ENCODE measurements at places on chromosomes 4 and X.
A peak's percentile ranks its signal among the peaks of the same experiment; 100 is the strongest.

GRCh38 chrX:17679820-17680219 lies 57.5 kb upstream of the SCML1 start:
- DNase-seq, result no peak

DNA sequence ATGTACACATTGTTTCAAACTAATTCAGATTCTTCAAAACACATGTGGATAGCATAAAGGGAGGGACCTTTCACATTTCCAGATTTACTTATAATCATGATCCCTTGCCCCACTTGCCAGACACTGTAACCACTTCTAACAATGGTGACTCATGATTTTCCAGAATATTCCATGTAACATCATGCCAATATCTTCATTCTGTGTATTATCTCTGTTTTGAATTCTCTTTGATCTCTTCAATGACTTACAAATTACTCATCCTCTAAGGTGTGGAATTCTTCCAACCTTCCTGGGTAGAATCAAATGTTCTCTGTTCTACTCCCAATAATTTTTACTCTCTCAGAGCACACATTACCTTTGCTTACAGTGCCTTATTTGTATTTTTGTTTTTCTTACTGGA lies 517.1 kb downstream of the PCDH7 start:
- no peak for DNase-seq

- no peak for DNase-seq
Observed at GRCh38 chr4:21555083-21555482, 393.5 kb downstream of the KCNIP4 start.

DNA sequence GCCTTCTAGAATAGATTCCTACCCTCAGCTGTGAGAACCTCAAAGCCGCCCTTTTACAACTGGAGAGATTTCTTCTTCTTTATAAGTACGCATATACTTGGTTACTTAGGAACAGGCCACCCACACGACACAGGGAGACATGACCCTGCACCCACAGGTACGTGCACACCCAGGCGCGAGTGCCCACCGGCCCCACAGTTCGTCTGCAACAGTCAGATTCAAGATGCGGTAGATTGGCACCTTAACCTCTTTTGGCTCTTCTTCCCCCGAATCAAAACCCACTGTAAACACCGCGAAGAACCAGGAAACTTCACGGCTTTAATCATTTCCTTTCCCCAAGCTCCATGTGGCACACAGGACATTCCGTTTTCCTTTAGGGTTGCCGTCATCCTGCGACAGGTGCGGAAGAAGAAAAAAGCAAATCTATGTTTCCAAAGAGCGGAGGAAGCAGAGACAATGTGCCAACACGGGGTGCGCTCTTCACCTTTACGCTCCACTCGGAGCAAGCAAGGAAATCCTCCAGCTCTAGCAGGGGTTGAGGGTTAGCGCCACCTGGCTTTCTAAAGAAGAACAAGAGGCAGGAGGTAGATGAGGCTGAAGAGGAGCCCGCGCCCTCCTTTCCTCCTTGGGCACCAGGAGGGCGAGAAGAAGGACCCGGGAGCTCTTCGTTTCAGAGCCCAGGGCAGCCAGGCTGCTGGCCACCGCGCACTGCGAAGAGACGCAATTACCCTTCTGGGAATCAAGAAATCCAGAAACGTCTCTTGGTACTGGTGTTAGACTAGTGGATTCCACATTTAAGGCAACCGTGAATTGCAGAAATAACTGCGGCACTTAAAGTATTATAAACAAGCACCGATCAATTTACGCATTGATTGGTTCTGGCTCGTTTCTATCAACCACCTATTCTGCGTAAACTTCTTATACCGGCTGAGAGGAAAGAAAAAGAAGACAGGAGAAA lies 35.7 kb downstream of the HAND2 start:
- peak; percentile 25 for DNase-seq

DNA sequence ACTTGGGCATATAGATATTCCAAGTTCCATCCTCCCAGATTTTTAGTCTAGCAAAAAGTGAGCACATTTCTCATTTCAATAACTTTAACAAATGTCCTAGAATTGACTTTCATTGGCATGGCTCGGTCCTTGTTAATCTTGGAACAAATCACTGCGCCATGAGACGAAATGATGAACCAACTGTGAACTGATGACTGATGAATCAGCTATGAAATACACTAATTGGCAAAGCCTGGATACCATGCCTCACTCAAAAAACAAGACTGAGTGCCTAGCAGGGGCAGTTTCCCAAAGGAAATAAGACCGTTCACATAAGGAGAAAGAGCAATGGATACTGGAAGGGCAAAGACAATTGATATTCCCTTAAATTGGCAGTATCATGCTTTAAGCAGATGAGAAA lies 248.6 kb upstream of the VEGFC start:
- DNase-seq, result no peak

- peak; percentile 4 for DNase-seq
Observed at GRCh38 chr4:184066584-184067300, 150.9 kb downstream of the ENPP6 start.

GRCh38 chr4:141851246-141851891 lies 215.0 kb downstream of the IL15 start:
- DNase-seq, result no peak

- DNase-seq, result no peak
Observed at GRCh38 chr4:146105464-146105863, 70.1 kb upstream of the LSM6 start.

- no peak for DNase-seq
Observed at GRCh38 chr4:166941629-166942028, 292.7 kb downstream of the SPOCK3 start.

DNA sequence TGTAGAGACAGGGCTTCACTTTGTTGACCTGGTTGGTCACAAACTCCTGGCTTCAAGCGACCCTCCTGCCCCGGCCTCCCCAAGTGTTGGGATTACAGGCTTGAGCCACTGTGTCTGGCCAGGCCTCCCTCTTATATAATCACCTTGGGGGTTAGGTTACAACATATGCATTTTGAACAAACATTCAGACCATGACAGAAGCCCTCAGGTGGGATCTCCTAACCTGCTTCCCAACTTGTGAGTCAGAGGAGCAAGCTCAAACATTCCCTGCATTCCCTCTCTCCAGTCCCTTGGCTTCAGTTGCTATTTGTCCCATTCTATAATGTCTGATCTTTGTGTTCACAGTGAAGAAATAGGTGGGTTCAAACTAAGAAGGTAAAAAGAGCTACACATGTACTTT lies 76.5 kb upstream of the NRK start:
- DNase-seq, result no peak

DNA sequence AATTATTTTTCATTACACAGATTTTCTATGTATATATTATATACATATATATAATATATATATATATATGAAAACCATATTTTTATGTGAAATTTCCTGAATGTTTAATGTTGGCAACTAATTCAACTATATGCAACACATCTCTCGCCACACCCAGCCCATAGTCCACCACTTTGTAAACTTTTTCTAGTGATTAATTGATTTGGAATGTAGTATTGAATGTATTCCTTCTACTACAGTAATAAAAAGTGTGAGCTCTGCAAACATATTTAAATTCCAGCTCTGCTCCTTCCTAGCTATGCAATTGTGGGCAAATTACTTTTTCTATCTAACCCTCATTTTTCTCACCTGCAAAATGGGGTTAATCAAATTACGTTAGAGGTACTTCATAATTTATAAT lies 187.8 kb downstream of the TEX11 start:
- no peak for DNase-seq

GRCh38 chr4:183444214-183445096 lies at the start of gene CDKN2AIP:
CDKN2AIP (plus strand) TSS chr4:183444636; CDS start chr4:183444798, 162 bp downstream.
- DNase-seq, result peak; percentile 63

GRCh38 chr4:148161601-148162000 lies 280.6 kb downstream of the NR3C2 start:
- DNase-seq, result no peak

- no peak for DNase-seq
Observed at GRCh38 chrX:100316987-100317386, 93.1 kb downstream of the PCDH19 start.

GRCh38 chr4:145907812-145908211 lies 30.8 kb downstream of the ZNF827 start:
- no peak for DNase-seq

GRCh38 chr4:147785129-147785528 lies 53.2 kb downstream of the ARHGAP10 start:
- DNase-seq, result no peak

- peak; percentile 32 for DNase-seq
Observed at GRCh38 chr4:31045724-31046318, 325.7 kb downstream of the PCDH7 start.

- no peak for DNase-seq
Observed at GRCh38 chr4:54843106-54843505, 185.3 kb downstream of the KIT start.

DNA sequence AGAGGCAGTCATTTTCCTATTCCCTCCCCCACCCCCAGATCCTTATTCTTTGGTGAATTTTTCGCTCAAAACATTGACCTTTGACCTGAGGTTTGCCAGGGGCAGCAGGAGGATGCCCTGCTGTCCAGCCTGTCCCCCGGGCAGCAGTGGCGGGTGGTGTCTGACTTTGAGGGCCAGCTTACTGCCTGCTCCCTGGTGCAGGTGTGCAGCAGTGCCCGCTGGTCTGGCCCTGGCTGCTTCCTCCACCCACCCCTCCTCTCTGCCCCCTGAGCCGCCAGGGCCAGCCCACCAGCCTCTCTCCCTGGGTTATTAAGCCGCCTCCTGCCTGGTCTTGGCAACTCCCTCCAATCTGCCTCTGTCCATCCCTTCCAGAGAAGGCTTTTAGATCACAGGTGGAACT lies 40.8 kb upstream of the GRPEL1 start:
- DNase-seq, result no peak

DNA sequence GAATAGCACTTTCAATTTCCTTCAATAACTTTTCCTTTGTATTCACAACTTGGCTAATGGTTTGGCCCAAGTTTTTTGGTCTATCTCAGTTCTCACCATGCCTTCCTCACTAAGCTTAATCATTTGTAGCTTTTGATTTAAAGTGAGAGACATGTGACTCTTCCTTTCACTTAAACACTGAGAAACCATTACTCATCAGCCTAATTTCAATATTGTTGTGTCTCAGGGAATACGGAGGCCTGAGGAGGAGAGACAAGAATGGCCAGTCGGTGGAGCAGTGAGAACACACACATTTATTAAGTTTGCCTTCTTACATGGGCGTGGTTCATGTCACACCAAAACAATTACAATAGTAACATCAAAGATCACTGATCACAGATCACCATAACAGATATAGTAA lies 56.7 kb downstream of the TSPAN5 start:
- DNase-seq, result peak; percentile 32

GRCh38 chr4:92433272-92433758 lies 129.5 kb downstream of the GRID2 start:
- no peak for DNase-seq

GRCh38 chr4:15510961-15511360 lies 41.3 kb downstream of the CC2D2A start:
- DNase-seq, result no peak

GRCh38 chr4:110128029-110128428 lies 70.4 kb downstream of the ELOVL6 start:
- DNase-seq, result no peak

DNA sequence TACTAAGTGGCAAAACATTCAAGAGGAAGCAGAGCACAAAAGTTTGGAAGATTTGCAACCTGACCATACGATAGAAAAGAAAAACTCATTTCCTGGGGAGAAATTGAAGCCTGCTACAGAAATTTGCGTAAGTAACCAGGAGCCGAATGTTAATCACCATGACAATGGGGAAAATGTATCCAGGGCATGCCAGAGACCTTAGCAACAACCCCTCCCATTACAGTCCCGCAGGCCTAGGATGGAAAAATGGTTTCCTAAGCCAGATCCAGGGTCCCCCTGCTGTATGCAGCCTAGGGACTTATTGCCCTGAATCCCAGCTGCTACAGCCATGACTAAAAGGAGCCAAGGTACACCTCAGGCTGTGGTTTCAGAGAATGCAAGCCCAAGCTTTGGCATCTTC lies 472.2 kb upstream of the KLHL4 start:
- DNase-seq, result no peak

DNA sequence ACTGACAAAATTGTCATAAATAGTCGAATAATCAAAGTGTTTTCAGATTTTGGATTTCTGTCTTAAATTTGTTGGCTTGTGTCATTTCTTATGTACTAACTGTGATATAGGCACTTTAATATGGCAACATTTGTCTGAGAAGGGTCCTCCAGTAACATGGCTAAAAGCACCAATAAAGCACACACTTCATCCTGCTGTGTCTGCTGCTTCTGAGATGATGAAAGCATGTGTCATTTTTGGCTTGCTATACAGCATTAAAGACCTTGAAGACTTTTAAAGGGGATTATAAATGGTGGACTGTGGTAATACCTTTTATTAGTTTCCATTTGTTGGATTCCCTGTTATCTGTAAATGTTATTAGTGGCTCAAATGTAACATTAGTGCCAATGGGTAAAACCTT lies 551.8 kb upstream of the GRID2 start:
- DNase-seq, result no peak
